ENCODE measurements at places on chromosomes 12 and 14. TPM values are rescaled to one million over a fixed set of nuclear protein-coding genes. Genes with fewer than 3 reads are reported as not detected.

- DNase-seq, result no peak
- H3K27ac ChIP-seq, result no peak overlapping the region
- H3K36me3 ChIP-seq, result no peaks in the 10 kb centered on the region
Measured at GRCh38 chr12:66361703-66362102, 59.4 kb downstream of the HELB start.

Gene RALGAPA1
- polyA plus RNA-seq, result 15.3 TPM

GRCh38 chr12:21073822-21074460, 57.1 kb upstream of the SLCO1B1 start:
- H3K27ac ChIP-seq, result no peak overlapping the region
- DNase-seq, result no peak
- H3K4me1 ChIP-seq, result no peaks in the 10 kb centered on the region
- no peak overlapping the region for H3K4me3 ChIP-seq
- H3K36me3 ChIP-seq, result no peaks in the 10 kb centered on the region

Gene RCOR1
- polyA plus RNA-seq, result 7.9 TPM
